GM12878 (cell line): ENCODE measurements at places on chromosomes 4 and X. TPM values are rescaled to one million over a fixed set of nuclear protein-coding genes. Genes with fewer than 3 reads are reported as not detected.

UGT8 gene
- 0.43 and 0.82 TPM in 2 replicates for total RNA-seq

GRCh38 chrX:72573158-72573511, 492 bp upstream of the HDAC8 start:
- H3K4me1 ChIP-seq: no peaks in the 10 kb centered on the region
- DNase-seq: no peak
- H3K27ac ChIP-seq: no peak overlapping the region
- H3K36me3 ChIP-seq: no peaks in the 10 kb centered on the region
- no peak overlapping the region for H3K4me3 ChIP-seq

- H3K27me3 ChIP-seq: no peaks in the 10 kb centered on the region
- H3K36me3 ChIP-seq: no peaks in the 10 kb centered on the region
- H3K27ac ChIP-seq: no peak overlapping the region
- no peak overlapping the region for H3K4me3 ChIP-seq
Measured at GRCh38 chr4:156799121-156799589, 172.4 kb downstream of the PDGFC start.

- no peak for DNase-seq
- no peak overlapping the region for H3K4me3 ChIP-seq
- H3K27me3 ChIP-seq: no peaks in the 10 kb centered on the region
- no peaks in the 10 kb centered on the region for H3K4me1 ChIP-seq
- no peak overlapping the region for H3K27ac ChIP-seq
Measured at GRCh38 chr4:56132835-56133234, 184.1 kb downstream of the CEP135 start.

DNA sequence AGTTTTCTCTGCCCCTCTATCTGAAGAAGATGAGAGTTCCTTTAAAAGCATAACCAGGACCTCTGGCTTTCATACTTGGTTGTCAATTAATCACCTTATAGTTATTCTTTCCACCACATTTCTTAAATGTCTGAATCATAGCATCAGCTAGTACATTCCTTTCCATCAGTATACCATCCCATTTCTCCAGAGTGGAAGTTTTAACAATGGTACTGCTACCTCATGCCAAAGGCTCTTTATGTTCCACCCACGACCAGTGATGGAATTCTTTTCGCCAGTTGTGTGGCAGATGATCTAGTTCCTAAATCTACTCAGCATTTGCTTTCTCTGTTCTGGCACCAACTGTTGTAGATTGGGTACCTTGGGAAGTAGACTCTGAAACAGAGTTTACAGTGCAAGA, 379.8 kb downstream of the ZNF674 start:
- no peaks in the 10 kb centered on the region for H3K4me1 ChIP-seq
- H3K27me3 ChIP-seq: no peaks in the 10 kb centered on the region
- no peaks in the 10 kb centered on the region for H3K36me3 ChIP-seq
- no peak overlapping the region for H3K27ac ChIP-seq
- no peak overlapping the region for H3K4me3 ChIP-seq

DNA sequence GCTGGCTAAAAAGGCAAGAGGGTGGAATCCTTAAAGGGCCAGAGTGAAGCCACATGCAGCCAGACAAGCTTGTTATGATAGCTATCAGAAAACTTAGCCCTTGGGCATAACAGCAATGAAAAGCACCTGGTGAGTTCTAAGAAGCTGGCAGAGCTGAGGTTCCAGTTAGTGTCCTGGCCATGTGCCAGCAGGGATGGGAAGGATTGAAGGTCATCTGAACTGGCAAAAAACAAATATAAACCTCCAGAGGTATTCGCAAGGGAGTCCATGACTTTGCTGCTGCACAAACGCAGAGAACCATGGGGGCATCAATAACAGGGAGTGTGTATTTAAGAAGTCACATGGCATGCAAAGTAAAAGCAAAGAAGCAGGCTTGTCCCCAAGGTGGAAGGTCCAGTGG, 208.9 kb downstream of the FAM47A start:
- no peaks in the 10 kb centered on the region for H3K36me3 ChIP-seq
- no peak overlapping the region for H3K4me3 ChIP-seq
- no peaks in the 10 kb centered on the region for H3K27me3 ChIP-seq
- DNase-seq: no peak
- H3K27ac ChIP-seq: no peak overlapping the region
